Stimulated activated CD4-positive, alpha-beta T cell treated with anti-CD3 and anti-CD28 coated beads, Interleukin-1b, Interleukin-23, amount 100 ng/mL, for 1 hour (primary cell): ENCODE measurements at places on chromosomes 7 and 10.

- no peak for DNase-seq
Observed at GRCh38 chr7:18855796-18856195, 261.6 kb downstream of the TWIST1 start.

DNA sequence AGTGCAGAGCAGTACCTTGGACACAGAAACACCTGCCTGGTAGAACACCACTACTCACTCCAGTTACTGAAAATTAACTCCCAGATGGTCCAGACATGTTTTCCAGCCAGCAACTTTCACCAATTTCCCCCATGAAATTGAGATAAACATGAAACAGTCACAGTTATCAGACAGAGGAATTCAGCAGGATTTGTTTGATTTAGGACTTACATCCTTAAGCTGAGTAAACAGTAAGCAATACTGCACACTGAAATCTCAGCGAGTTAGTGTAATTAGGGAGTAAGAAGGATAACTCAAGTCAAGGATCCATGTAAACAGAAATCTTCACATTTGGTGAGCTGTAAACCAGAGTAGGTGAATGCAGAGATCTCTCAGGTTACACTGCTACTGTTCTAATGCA, 353.5 kb downstream of the ELMO1 start:
- no peak for DNase-seq

DNA sequence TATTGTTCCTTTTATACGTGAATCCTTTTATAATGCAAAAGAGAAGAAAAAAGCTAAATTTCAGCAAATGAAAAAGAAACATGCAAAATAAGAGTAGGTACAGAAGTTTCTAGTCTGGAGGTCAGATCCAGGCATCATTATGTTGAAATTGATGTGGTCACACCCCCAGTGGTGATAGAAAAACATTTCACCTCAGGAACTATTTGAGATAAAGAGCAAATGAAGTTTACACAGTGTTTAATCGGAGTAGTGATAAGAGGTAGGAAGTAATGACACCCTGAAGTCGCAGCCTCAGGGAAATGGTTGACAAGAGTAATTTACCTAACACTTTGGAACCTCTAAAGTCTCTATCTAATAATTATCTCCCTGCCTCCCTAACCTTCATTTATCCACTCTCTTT, 536.0 kb upstream of the STEAP1 start:
- DNase-seq = no peak

DNA sequence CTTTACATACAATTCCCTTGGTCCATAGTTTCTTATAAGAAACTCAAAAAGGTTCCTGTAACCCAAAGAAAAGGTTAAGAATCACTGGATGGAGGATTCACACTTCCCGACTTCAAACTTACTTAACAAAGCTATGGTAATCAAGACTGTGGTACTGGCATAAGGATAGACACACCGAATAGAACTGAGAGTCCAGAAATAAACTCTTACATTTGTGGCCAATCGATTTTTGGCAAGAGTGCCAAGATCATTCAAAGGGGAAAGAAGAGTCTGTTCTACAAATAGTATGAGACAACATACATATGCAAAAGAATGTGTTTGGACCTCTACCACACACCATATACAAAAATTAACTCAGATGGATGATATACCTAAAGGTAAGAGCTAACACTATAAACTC, 32.8 kb downstream of the KDM7A start:
- no peak for DNase-seq

GRCh38 chr10:24136070-24136469, 72.9 kb upstream of the KIAA1217 start:
- no peak for DNase-seq

DNA sequence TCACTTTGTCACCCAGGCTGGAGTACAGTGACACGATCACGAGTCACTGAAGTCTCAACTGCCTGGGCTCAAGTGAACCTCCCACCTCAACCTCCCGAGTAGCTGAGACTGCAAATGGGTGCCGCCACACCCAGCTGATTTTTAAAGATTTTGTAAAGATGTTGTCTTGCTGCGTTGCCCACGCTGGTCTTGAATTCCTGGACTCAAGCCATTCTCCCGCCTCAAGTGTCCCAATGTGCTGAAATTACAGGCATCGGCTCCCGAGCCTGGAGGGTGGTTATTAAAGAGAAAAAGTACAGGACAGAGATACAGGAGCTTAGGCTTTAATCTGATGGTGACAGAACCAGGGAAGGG, 55.1 kb downstream of the KCTD7 start:
- DNase-seq = no peak

- no peak for DNase-seq
Observed at GRCh38 chr7:156106107-156106426, 293.8 kb upstream of the SHH start.

GRCh38 chr10:113820507-113820906, 33.4 kb downstream of the DCLRE1A start:
- DNase-seq = no peak

DNA sequence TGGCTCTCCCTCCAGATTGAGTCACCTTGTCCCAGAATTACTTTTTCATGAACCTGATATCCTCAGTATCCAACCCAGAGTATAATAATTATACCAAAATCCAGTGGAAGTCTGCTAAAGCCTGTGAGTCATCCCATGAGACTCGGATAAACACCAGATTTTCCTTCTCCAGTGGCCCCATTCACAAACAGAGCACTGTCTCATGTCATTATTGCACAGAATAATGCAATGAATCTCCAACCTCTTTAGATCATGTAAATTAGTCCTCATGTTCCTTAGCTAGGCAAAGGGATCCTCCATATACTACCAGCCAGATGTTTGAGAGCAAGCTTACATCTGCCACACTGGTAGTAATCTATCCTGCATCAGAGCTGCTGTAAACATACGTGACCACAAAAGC, 89.0 kb downstream of the AMPH start:
- DNase-seq = no peak
